NCI-H69 (cell line): ENCODE measurements at places on chromosomes 1 and 21.

DNA sequence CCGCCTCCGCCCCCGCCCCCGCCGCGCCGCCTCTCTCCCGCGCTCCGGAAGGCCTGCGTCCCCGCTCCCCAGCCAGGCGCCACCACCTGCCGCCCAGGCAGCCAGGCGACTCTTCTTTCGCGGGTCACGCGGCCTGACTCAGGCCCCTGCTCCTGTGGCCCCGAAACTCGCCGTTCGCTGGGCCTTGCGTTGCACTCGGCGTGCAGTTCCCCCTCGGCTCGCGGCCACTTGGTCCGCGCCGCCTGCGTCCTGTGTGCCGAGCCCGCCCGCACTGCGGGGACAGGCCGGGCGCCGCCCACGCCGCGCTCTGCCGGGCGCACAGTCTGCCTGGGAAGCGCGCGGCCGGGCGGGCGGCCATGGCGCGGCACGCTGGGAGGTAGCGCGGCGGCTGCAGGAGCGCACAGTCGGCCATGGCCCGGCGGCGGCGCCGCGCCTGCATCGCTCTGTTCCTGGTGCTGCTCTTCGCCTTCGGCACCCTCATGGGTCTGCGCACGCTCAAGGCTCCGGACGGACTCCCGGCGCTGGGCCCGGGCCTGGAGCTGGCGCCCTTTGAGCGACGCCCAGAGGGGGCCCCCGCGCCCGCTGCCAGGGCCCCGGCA lies at the start of gene MANEAL:
Gene MANEAL (plus strand): TSS at position 75 of the 599 bp plus-strand sequence. CDS start 336 bp downstream, at position 411.
- peak; percentile 72 for DNase-seq

DNA sequence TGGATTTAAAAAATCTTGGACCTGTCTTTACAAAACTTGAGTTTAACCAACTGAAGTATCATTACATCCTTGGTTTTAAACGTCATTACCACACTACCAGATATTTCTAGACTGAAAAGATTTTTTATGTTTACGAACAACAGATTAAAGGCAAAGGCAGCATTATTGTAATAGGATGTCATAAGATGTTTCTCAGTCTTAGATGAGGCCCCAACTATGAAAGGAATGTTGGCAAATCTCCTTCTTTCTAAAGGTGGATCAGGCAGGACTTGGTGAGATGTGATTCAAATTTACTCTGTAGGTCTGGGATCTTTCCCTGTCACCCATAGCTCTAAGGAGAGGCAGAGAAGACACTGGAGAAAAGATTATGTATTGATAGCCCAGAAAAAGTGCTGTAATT lies 417.9 kb downstream of the PTBP2 start:
- no peak for DNase-seq

DNA sequence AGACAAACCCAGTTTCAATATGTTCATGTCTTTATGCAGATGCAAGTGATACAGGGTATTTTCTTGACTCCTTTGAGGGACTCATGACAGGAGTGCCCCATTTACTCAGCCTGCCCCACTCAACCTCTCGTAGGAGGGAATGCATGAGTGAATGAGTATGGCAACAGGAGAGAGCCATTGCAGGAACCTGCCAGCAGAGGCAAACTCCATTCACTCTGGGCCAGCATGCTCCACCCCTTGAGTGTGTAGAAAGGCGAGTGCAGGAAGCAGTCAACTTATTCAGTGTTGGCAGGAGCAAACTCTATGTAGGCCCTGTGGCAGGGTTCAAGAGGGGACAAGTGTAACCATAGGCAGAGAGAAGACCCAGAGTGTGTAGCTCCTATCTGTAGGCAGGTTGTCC lies 1526.3 kb downstream of the PLA2G4A start:
- no peak for DNase-seq

DNA sequence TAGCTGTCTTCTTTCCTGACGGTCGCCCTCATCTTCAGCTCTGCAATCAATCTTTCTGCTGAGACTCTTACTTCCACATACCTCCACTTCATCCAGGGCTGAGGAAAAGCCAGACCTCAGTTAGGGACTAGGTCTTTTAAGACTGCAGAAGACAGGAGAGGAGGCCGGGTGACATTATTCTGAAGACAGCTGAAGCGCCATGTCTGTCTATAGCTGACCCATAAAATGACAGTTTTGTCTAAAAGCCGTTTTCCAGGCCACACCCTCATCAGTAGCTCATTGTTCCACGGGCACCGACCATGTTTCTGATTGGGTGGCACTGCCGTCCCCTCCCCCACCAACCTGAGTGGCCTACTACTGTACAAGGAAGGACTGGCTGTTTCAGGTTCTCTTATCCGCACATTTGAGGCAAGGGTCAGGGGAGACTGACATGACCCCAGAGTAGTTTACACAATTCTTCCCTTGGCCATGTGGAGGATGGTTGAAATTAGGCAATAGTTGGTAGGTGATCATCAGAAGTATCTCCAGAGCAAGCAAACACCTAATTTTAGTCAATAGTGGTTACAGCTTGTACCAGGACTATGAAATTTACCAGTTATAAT lies at the start of gene ADCY10:
Gene ADCY10 (minus strand): TSS at position 240 of the 602 bp plus-strand sequence. CDS start 8,994 bp downstream, outside the sequence.
- DNase-seq = no peak

DNA sequence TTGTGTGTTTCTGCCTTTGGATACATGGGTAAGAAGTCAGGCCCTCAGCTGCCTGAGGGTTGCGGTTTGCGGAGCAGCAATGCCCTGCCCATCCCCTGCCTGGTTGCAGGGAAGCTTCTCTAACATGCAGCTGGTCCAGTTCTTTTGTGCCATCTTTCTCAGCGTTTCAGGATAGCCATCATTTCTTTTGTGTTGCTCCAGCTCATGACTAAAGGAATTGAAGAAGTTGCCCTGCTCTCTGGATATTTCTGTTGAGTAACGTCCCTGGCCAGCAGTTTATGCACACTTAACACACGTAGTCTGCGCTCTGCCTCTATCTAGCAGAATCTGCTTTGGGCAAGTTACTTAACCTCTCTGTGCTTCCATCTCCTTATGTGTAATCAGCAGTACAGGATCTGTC lies 62.1 kb downstream of the DOP1B start:
- DNase-seq = no peak

DNA sequence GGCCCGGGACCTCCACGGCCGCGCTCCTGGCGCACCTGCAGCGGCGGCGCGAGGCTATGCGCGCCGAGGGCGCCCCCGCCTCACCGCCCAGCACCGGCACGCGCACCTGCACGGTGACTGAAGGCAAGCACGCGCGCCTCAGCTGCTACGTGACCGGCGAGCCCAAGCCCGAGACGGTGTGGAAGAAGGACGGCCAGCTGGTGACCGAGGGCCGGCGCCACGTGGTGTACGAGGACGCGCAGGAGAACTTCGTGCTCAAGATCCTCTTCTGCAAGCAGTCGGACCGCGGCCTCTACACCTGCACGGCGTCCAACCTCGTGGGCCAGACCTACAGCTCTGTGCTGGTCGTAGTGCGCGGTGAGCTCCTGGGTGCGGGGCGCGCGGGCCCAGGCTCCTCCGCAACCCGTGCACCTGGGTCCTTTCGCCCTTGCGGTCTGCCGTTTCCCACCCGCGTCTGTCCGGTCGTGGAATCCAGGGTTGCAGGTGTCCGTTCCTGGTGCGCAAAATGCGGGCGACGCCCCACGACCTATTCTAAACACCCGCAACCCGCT lies 4.6 kb downstream of the OBSCN start:
- DNase-seq = no peak

DNA sequence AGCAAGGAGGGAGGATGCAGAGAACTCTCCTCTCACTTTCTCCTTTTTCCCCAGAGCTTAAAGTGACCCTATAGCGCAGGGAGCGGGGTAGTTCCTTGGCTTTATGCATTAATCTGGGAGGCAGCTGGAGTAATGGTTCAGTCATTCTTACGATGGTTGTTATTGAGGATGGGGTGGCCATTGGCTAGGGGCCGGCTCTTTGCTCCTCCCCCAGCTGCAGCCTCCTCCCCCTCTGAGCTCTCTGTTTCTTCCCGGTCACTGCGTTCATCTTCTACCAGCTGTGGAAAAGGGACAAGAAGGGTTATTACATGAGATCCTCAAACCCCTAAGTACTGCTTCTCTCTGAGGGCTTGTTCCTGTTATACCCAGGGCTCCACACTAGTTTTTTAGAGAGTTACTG lies 8.6 kb downstream of the CERS2 start:
- DNase-seq = no peak
